ENCODE measurements at places on chromosomes 12 and 14.

- no peak for DNase-seq
These were observed 38.3 kb downstream of the GYS2 start for GRCh38 chr12:21566223-21566906.

DNA sequence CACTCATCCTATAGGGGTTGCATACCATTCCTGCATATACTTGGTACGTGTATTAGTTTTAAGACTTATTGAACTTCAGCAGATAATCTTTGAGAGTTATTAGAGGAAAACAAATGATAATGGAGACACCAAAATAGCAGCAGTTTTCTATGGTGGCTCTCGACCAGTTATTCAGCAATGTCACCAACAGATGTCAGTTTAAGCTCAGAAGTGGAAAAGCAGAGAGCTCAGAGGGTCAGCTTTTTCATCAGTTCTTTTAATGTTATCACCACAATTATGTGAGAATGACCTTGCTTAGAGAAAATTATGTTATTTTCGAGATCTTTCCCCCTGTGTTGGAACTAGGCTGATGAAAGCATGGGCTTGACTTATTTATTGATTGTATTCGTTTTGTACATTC lies 32.0 kb downstream of the PTPN11 start:
- no peak for DNase-seq

GRCh38 chr14:61893371-61893940 lies 131.2 kb downstream of the SNAPC1 start:
- no peak for DNase-seq

DNA sequence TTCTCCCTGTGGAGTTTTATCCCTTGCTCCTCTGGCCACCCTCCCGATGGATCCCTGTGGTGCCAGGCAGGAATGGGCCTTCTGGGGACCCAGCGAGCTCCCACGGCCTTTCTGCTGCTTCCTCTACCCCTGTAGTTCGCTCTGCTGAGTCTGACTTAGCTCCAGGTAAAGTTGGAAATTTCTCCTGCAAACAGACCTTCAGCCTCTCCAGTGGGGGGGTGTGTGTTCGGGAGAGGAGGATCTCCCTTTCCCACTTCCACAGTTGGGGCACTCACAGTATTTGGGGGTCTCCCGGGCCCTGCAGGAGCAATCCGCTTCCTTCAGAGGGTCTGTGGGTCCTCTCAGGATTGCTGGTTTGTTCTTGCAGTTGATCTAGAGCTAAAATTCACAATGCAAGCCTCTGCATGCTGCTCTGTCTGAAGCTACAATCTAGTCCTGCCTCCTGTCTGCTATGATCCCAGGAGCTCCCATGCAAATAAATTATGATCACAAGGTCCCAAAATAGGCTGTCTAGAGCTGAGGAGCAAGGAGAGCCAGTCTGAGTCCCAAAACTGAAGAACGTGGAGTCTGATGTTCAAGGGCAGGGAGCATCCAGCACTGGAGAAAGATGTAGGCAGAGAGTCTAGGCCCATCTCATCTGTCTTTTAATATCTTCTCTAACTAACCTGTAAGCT lies 18.3 kb downstream of the MTRFR start:
- DNase-seq, result no peak

DNA sequence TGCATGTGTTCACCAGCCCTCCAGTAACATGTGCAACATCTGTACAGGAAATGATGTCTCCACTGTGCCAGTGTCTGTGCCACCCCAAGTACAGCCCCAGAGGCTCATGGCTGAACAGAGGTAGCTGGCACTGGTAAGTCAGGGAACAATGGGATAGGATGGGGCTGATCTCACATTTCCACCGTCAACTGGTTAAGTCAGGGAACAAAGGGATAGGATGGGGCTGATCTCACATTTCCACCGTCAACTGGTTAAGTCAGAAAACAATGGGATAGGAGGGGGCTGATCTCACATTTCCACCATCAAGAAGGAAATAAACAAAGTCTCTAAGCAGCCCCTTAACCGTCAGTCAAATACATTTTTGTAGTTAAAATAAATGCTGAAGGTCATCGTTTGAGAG lies 246.6 kb downstream of the TMEM132D start:
- no peak for DNase-seq
